Gastroesophageal sphincter (tissue), 4 donors: ENCODE measurements at places on chromosomes 2 and 18.
A peak's percentile ranks its signal among the peaks of the same experiment; 100 is the strongest.

- no peak for ATAC-seq
These were observed 19.6 kb downstream of the TMEM17 start for GRCh38 chr2:62486439-62486765.

- peak; percentile 48 for ATAC-seq
These were observed 431.2 kb downstream of the LPIN1 start for GRCh38 chr2:12177455-12178288.

GRCh38 chr2:174633623-174633930 lies 36.0 kb upstream of the WIPF1 start:
- ATAC-seq = peak; percentile 19

DNA sequence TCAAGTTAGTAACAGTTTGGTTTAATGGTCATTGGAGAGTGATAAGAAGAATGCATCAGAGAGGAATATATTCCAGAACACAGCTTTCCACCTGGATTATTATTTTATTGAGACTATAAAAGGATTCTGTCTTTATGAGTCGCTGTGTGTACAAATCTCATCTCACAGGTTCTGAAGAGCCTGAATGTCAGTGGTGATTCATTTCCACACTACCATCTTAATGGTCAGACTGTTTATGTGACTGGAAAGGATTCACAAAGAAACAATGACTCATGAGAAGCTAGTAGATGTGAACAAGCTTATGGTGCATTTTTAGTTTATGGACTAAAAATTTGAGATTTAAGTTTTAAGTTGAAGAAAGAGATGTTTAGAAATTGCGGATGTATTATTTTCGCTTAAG lies 685.4 kb upstream of the NRXN1 start:
- ATAC-seq = no peak

- ATAC-seq = no peak
These were observed 2.6 kb downstream of the ANO7 start for GRCh38 chr2:241191081-241191480.

DNA sequence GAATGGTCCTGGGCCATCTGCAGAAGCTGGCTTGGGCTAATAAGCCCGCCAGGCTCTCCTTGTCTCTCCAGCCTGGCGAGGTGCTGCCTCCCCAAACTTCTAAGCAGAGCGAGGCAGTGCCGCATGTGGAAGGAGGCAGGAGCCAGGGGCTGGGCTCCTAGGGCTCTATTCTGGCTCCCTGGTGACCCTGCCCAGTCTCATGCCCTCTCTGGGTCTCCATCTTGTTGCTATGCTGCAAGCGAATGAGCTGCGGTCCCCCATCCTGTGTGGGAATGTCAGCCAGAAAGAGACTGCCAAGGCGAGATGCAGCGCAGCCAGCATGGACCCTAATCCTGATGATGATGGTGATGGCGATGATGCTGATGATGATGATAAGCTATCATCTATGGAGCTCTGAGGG lies 48.7 kb downstream of the TNS1 start:
- ATAC-seq = no peak

DNA sequence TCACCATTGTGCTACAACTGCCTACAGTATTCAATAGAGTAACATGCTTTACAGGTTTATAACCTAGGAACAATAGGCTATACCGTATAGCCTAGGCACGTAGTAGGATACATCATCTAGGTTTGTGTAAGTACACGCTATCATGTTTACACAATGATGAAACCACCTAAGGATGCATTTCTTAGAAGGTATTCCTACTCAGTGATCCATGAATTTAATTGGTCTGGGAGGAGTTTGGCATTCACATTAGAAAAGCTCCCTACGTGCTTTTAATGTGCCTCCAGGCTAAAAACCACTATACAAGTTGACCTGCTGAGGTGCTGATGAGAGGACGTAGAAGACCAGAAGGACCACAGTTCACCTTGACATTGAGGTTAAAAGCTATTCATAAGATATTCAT lies 154.5 kb upstream of the LRRTM1 start:
- no peak for ATAC-seq

DNA sequence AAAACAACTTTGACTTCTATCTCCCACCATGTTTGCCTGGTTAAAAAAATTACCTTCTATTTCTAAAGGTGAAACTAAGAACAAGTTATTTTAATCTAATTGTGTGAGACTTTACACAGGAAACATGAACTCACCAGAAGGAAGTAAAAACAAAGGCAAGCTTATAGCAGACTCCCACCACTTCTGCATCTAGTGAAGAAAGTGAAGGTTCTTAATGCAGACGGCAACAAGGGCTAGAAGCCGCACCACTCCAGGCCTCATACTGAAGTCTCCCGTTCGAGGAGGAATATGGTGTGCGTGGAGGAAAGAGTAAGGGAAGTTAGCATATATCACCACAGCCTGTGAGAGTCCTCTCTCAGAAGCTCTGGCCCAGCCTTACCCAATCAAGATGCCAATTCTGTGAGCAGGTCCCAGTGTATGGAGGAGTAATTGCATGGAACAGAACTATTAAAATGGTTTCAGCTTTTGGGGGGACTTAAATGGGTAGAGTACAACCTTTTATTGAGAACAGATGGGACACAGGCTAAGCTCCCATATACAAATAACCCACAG lies 958.7 kb downstream of the BCL11A start:
- ATAC-seq = no peak

- ATAC-seq = no peak
These were observed 613 bp downstream of the COL5A2 start for GRCh38 chr2:189178726-189179569.

DNA sequence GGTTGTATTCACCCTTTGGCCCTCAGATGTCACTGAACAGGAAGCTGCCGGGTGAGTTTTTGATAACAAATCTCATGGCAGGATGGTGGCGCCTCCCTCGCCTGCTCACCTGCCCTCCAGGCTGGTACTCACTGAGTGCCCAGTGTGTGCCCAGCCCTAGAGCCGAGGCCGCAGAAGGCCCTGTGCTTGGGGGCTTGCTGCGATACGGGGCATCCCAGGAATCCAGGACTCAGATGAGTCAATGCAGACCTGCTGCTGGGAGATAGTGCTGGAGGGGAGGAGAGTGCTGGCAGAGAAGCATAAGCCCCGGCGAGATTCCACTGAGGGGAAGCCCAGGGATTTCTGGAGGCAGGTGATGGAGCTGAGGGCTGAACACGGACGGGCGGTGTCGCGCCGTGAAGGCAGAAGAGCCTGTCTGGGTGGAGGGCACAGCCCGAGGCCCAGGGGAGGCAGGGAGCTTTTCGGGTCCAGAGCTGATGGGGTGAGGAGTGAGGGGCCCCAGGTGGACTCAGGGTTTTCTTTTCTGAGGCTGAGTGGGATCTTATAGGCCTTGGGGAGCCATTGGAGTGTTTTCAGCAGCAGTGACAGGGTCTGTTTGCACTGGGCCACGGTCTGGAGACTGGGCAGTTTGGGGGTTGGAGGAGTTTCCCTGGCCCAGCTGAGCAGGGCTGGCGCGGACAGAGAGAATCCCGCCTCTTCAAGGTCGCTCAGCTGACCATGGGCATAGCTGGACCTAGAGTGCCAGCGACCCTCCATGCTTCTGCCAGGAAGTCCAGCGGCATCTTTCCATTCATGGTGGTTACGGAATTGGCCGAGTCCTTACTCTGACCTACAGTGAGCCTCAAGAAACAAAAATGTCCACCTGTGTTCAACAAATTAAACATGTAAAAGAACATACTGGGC lies 35.5 kb downstream of the LDLRAD4 start:
- no peak for ATAC-seq

- ATAC-seq = no peak
These were observed 225.0 kb downstream of the THSD7B start for GRCh38 chr2:136990316-136990715.

DNA sequence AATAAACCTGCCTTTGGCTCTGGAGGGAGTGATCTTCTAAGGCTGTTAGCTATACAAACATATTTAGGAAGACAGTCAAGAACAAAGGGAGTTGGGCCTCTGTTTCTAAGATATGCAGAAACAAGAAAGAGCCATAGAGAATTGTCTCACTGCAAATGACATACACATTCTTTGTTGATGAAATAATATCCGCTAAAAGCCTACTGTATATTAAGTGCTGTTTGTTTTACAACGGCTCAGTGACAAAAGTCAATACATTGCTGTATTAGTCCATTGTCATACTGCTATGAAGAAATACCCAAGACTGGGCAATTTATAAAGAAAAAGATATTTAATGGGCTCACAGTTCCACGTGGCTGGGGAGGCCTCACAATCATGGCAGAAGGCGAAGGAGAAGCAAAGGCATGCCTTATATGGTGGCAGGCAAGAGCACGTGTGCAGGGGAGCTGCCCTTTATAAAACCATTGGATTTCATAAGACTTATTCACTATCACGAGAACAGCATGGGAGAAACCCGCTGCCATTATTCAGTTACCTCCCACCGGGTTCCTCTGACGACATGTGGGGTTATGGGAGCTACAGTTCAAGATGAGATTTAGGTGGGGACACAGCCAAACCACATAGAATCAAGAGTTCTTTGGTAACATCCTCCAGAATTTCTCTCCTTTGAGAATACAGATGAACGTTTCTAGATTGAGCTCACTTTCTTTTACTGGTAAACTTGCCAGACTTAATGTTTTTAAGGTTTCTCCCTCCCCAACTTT lies 157.8 kb downstream of the PIK3C3 start:
- ATAC-seq = no peak

- no peak for ATAC-seq
These were observed 374.3 kb upstream of the MC4R start for GRCh38 chr18:60746919-60747318.

DNA sequence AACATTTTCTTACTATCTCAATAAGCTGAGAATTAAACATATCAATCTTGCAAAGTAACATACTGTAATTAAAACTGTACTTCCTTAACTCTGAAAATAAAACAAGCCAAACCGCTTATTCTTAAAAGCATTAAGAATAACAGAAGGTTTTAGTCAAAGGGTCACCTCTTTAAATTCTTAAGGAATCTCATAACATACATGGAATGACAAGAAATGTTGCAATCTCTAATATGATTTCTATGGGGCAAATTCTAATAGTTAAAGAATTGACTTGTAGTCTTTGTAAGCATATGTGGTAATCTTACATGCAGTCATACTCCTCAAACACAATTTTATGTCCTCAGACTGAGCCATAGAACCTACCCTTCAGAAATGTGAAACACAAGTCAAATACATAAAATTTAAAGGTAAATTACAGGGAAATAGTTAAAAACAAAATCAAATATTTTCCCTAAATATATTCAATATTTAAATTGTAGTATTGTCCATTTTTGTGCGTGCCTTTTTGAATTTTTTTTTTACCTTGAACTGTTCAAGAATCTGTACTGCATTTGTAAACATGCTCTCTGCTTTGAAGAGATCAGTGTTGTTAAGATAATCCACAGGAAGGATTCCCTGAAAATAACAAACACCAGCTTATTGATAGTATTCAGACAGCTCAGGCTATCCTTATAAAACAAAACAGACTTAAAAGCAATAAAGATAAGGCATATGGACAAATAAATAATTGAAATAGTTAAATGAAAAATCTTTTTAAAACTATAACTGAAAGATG lies 48.2 kb downstream of the PIGN start:
- ATAC-seq = no peak

DNA sequence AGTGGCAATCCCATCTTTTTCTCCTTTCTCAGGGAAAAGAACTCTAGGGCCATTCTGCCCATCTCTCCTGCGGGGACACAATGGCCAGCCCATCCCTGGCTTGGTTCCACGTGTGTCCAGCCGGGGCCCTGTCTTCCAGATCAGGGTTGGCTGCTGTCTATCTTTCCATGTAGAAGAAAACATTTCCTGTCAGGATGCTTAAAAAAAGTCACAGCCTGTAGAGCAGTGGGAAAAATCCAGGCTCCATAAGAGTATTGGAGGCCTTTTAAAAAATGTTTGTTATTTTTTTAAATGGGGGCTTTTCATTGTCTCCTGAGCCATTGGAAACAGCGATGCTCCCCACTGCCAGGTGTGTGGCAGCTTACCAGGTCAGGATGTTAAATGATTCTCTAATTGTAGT lies 105.6 kb downstream of the TGFA start:
- no peak for ATAC-seq

DNA sequence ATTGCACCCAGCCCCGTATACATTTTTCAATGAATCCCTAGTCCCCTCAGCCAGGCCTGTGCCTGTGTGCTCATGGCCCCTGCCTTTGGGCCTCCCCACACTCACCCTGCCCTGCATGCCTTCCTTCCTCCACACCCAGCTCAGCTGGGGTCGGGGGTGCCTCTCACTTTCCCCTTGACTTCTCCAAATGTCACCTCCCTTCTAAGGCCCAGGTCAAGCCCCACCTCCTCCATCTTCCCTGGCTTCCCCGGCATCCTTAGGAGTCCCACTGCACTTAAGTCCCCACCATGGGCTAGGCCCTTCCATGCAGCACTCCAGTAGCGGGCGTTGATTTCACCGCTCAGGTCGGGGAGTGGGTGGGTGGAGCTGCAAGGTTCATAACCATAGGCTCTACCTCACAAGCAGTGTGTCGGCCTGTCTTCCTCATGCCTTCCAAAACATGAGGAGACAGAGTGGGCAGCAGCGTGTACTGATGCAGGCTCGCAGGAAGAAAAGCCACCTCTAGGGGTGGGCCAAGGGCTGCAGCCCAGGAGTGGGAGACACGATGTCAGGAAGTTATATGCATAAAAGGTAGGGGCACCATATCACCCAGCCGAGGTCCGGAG lies 47.7 kb downstream of the DNMT3A start:
- ATAC-seq = no peak

GRCh38 chr2:216392945-216393840 lies 19.1 kb upstream of the SMARCAL1 start:
- ATAC-seq = no peak

DNA sequence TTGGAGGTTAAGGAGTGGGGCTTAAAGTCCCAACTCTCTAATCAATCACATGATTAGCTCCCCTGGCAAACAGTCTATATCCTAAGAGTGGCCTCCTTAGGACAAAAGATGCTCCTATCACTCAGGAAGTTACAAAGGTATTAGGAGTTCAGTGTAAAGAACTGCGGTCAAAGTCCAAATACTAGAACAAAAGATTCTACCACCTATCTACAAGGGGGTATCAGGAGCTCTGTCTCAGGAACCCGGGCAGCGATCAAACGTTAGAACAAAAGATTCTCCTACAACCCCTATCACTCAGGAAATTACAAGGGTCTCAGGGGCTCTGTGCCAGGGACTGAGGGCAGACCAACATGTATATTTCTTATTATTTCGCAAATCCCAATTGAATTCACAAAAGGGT lies 58.0 kb downstream of the DTNB start:
- ATAC-seq = no peak
